ENCODE measurements at places on chromosomes 2 and 18.
A peak's percentile ranks its signal among the peaks of the same experiment; 100 is the strongest.

GRCh38 chr2:65056215-65057053, at the start of gene CEP68:
TSS of gene CEP68 (plus strand) at chr2:65056416. CDS start at chr2:65069445, 13,029 bp downstream.
- peak; percentile 98 for DNase-seq

DNA sequence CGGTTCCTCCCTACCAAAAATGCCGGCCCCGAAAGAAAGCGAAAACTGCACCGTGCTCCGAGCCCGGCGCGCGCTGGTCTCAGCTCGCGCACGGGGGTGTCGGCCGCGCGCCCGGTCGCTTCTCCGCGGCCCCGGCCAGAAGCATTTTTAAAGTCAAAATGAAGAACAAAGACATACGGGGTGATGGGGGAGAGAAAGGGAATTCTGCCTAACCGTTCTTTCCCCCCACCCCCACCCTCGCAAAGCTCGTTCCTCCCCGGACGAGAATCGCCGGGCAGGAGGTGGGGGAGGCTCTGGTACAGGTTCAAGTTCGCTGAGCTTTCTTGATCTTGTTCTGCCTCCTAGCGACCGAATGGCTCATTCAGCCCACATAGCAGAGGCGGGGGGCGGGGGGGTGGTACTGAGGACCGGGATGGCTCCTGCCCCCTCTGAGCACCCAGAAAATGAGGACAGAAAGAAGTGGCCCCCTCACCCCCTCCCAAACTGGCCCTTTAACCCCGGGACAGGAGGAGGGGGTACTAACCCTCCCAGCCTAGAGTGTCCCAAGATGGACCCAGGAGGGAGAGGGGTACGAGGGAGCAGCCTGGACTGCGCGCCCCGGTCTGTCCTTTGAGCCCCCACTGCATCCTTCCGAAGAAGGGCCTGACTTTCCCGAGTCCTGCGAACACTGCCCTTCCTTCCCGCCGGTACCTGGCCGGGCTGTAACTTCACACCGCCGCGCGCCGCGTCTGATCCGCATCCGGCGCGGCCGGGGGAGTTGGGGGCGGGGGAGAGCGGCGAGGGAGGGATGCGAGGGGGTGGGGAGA, 3.1 kb downstream of the BCL11A start:
- DNase-seq = peak; percentile 92

GRCh38 chr2:6308986-6309385, 556.7 kb downstream of the CMPK2 start:
- no peak for DNase-seq

DNA sequence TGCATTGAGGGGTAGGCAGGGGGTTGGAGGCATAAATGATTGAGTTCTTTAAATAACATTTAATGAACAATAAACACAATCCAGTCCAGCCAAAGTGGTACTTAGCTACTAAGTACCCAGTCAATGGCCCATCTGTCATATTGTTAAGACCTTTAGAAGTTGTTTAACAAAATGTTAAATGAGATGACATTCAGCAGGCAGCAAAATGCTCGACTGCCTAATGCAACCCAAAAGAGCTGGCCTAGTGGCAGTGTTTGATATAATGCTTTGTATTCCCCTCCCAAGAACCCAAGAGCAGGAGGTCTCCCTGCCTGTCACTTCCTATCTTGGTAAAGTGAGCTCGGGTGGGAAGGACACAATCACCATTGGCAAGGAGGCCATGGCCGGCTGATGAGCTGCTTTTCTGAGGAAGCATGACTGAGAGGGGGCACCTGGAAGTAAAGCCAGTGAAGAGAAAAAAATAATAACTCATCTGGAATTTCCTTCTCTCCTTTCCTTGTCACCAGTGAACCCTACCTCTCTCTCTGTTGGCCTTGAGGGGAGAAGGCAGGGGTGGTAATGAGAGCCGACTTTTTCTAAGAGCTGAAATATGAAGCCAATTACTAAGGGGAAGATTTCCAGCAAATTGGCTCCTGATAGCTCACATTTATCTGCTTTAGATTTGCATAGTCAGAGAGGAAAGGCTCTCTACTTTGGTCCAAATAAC, 140.6 kb downstream of the C1D start:
- DNase-seq = no peak

DNA sequence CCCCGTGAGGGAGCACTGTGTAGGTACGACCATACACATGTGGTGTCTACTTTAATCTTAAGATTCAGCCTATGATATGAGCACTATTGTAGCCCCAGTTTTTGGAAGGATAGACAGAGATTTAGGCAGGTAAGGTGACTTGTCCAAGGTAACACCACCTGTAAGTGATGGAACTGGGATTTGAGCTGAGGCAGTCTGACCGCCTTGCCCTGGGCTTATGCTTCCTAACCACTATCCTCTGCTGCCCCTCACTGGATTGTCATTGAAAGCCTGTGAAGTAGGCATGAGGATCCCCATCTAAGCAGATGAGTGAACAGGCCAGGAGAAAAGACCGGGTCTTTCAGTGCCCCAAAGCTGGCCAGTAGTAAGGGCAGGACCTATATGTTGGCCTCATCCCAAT, 343.8 kb downstream of the CYRIA start:
- no peak for DNase-seq

GRCh38 chr2:221229099-221229498, 343.0 kb downstream of the EPHA4 start:
- DNase-seq = no peak

- no peak for DNase-seq
Measured at GRCh38 chr18:62324181-62324828, 805 bp upstream of the TNFRSF11A start.

- no peak for DNase-seq
Measured at GRCh38 chr2:105783972-105784371, 39.3 kb downstream of the NCK2 start.

GRCh38 chr18:56481751-56482150, 156.6 kb downstream of the TXNL1 start:
- DNase-seq = no peak

DNA sequence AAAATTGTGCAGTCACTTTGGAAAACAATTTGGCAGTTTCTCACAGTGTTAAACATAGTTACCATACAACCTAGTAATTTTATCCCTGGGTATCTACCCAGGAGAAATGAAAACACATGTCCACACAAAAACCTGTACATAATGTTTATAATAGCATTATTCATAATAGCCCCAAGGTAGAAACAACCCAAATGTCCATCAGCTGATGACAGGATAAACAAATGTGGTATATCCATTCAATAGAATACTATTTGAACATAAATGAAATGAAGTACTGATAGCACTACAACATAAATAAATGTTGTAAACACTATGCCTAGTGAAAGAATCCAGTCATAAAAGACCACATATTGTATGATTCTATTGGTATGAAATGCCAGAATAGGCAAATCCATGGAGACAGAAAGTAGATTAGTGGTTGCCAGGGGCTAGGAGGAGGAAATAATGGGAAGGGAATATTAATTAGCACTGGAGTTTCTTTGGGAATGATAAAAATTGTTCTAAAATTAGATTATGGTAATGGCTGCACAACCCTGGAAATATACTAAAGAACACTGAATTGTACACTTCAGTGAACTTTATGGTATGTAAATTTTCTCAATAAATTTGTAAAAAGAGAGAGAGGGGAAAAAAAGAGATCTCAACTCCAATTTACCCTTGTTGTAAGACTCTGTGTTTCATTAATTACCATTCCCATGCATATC, 20.8 kb upstream of the VIT start:
- no peak for DNase-seq

- no peak for DNase-seq
Measured at GRCh38 chr2:189231719-189232323, 52.3 kb upstream of the COL5A2 start.

DNA sequence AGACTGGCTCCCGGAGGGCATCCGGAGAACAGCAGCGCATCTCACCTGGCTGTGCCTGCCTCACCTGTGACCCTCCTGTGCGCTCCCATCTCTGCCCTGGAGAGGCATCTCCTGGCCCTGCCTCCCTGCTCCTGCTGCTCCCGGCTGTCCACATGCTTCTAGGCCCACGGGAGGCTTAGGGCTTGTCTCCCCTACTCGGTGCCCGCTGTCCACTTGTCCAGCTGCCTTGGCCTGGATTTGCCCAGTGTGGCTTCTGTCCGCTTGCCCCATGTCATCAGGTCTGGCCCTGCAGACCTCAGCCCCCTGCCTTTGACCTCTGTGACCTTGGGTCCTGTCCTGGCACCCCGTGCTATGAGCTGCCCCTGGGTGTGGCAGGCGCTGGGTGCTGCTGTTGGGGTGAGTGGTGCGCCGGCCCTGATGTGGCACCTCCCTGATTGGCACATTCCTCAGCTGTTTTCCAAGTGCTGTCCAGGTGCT, 4.5 kb downstream of the BOK start:
- no peak for DNase-seq

DNA sequence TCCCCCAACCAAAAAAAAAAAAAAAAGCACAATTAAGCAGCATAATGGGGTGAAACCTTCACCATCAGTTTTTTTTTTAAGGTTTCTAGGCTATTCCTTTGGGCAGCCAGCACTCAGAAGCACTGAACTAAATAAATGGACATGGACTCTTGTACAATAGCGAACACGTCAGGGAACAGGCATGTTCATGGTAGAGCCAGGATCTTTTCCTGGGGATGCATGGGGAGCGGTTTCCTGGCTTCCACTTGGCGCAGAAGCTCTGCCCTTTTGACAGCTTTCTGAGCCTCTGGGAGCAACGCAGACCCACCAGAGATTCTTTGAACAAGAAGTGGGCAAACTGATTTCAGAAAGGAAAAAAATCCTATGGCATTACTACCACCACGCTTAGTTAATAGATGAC, 35.0 kb downstream of the ALPK2 start:
- DNase-seq = no peak

DNA sequence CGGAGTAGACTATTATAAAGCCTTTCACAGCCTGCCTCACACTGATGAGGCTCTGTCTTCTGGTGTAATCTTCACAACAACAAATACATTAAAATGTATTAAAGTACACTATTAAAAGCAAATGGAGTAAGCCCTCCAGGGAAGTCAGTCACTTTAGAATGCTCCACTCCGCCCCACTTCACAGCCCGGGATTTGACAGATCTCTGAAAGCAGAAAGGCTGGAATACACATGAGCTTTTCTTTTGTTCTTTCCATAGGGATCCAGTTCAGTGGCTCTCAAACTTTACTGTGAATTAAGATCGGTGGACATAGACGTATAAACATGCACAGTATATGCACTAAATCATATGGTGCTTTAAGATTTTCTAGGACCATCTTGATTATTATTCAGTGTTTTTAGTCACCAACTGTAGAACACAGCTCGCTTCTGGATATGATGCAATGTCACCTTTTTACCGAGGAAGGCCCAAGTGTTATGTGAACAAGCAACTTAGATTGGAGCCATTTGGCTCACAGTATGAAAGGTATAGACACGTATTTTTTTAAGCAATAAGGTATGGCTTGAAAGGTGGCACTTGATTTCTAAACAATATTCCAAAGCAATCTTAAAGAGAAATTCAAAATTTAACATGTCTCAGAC, 151.1 kb downstream of the PRKCE start:
- no peak for DNase-seq

DNA sequence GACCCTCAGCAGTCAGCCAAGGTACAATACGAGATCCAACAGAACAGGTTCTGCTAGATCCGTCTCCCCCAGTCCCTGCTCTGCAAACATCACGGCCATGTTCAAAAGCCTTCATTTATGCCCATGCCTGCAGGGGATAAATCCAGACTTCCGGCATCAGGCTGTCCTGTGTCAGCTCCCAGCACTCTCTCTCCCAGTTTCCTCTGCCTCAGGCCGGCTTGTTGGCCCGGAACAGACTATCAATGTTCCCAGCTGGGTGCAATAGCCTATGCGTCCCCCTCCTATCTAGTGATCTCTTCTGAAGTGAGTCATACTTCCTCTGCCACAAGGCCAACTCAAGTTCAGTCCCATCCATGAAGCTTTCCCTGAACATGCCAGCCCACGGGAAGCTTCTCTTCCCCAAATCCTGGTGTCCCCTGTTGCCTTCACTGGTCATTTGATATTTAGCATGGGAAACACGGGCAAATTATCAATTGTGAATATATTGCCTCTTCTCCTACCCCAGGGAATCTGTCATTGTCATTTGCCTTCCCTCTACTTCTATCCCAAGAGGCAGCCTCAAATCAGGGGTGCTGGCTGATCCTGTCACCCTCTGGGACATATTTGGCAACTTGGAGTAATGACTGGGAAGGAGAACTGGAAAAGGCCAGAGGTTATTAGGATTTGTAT, 51.1 kb downstream of the CAPN13 start:
- no peak for DNase-seq

DNA sequence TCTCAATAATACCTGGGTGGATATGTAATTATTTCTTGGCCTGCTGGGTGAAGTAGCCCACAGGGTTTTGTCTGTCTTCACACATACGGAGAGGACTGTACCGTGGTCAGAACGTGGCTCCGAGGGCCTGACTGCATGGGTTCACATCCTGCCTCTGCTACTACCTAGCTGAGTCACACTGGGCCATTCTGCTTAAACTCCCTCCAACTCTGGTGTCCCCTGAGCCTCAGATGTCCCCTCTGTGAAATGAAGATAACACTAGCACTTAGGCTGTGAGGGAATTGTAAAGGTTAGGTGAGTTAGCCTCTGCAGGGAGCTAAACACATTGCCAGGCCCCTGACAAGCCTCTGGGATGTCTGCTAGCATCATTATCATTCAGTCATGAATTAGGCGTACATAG, 120.1 kb upstream of the NABP1 start:
- no peak for DNase-seq

GRCh38 chr2:216596980-216597509, 36.2 kb upstream of the IGFBP2 start:
- no peak for DNase-seq

DNA sequence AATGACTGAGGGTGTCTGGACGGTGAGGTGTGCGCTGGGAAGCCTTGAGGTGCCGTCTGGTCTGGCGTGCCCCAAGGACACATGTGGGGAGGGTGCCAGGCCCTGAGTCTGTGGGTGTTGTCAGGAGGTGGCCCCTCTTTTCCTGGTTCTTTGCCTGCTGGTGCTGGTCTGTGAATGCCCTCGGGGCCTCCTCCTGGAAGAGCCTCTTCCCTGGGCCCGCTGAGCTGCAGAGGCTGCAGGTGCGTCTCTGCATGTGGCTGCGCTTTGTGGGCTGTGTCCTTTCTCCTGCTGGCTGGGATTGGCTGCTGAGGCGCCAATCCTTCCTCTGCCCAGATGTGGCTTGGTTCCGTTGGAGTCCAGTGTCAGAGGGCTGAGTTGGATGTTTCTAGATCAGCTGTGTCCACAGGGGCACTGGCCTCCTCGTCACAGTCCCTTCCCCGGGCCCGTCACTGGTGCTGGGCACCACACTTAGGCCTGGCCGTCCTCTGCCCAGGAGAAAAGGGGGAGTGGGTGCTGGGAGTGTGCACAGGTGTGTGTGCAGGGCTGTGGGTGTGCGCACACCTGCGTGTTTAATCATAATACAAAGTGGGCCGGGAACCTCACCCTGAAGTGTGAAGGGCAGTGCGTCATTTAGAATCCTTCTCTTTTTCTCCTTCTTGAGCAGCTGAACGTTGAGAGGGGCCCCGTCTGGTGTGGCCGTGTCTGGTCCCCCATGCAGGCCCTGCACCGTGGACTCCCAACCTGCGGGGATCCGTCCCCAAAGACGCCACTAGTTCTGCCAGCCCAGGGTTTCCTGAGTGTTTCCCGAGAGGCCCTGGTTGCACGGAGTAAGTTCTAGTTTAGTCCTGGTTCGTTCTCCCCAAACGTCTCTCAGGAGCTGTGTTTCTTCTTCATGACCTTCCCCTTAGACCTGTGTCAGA, 35.5 kb downstream of the RTP5 start:
- no peak for DNase-seq

All from right hindlimb (tissue), 1 donor.